Ovary (tissue), 10 donors: ENCODE measurements at places on chromosomes 3 and 15. TPM values are rescaled to one million over a fixed set of nuclear protein-coding genes. Genes with fewer than 3 reads are reported as not detected.

GRCh38 chr15:78761020-78761419 is 50.2 kb downstream of the ADAMTS7 start:
- no peak overlapping the region for H3K4me3 ChIP-seq
- H3K27me3 ChIP-seq = no peaks in the 10 kb centered on the region
- no peak overlapping the region for H3K27ac ChIP-seq
- H3K36me3 ChIP-seq = no peaks in the 10 kb centered on the region
- peaks cover 21% of the 10 kb centered on the region for H3K4me1 ChIP-seq

DNA sequence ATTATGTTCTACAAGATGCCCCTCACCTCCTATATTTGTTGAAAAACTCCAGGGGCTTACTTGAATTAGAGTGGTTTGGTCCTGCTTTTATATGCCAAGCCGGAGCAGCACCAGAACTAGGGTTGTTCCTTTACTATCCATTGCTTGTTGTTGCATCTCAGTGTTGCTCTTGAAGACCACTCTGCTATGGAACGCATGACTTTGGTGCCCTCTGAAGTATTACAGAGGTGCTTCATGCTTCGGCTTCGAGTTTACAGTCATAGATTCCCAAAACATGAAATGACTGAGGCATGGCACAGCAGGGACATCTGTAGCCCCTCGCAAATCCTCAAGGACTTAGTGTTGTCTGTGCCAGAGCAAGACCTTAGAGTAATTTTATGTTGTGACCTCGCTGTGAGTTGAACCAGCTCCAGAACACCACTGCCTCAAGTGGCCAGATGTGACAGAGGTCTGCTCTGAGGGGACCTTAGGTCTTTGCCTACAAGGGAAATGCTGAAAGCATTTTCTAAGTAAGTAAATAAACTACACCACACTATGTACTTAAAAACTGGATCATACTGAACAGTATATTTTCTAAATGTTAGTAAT is 67.2 kb upstream of the SIAH2 start:
- no peaks in the 10 kb centered on the region for H3K27me3 ChIP-seq
- DNase-seq = no peak
- H3K4me3 ChIP-seq = no peak overlapping the region

GRCh38 chr3:130963878-130964277 is 62.7 kb downstream of the ASTE1 start:
- H3K27me3 ChIP-seq = no peaks in the 10 kb centered on the region
- no peak overlapping the region for H3K27ac ChIP-seq
- no peak for DNase-seq
- H3K4me3 ChIP-seq = no peak overlapping the region
- H3K36me3 ChIP-seq = no peaks in the 10 kb centered on the region
- no peaks in the 10 kb centered on the region for H3K4me1 ChIP-seq

DNA sequence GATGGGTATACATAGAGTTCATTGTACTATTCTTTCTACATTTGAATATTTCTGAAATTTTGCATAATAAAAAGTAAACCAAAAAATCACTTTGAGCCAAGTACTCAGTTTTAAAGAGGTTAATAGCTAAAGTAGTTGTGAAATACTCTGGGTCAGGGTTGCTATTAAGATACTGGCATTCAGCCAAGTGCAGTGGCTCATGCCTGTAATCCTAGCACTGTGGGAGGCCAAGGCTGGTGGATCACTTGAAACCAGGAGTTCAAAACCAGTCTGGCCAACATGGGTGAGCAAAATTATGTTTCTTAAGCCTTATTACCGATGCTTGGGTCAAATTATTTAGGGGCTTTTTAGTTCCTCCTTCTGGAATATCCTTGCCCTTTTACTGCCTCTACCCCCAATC is 122.0 kb upstream of the MELTF start:
- DNase-seq = no peak
- H3K36me3 ChIP-seq = no peaks in the 10 kb centered on the region
- no peak overlapping the region for H3K4me3 ChIP-seq
- no peaks in the 10 kb centered on the region for H3K27me3 ChIP-seq
- H3K27ac ChIP-seq = no peak overlapping the region

DNA sequence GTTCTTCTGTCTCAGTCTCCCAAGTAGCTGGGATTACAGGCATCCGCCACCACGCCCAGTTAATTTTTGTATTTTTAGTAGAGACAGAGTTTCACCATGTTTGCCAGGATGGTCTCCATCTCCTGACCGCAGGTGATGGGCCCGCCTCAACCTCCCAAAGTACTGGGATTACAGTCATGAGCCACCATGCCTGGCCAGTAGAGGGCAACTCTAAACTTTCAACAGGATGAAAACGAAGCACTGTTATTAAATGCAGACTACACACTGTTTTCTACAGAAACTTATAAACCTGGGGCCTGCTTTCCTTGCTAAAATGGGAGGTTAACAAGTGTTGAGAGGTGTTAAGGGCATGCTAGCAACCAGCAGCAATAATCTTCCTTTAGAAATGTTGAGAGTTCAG is 7.6 kb downstream of the ARPC4 start:
- no peaks in the 10 kb centered on the region for H3K27me3 ChIP-seq
- no peak overlapping the region for H3K27ac ChIP-seq
- peaks cover 3% of the 10 kb centered on the region for H3K36me3 ChIP-seq

FAM162A gene
- total RNA-seq = 71.1 TPM

GNAT1 gene
- not detected for total RNA-seq

DNA sequence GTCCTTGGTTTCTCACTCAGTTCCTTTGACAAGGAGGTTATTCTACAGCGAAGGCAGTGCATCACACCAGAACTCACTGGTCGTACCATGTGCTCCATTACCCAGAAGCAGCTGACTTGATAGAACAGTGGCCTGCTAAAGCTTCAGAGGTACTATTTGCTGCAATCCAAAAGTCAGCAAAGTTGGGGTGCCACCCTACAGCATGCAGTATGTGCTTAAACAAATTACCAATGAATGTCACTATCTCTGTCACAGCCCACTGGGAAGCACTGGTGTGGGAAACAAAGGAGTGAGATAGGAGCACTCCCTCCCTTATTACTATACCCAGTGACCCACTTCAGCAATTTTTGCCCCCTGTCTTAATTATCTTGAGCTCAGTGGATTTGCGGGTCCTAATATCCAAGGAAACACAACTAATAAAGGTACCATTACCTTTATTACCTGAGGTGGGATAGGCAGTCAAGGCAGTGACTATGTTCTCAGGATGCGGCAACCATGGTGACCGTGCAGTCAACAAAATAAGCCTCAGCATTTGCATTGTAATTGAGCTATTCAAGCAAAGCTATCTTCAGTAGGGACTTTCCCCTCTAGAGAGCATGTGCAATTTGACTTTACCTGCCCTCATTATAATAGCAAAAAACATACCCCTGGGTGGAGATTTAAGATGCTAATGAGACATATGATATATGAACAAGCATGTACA is 199.4 kb downstream of the OCA2 start:
- H3K27me3 ChIP-seq = no peaks in the 10 kb centered on the region
- H3K36me3 ChIP-seq = no peaks in the 10 kb centered on the region
- no peak overlapping the region for H3K27ac ChIP-seq
- no peaks in the 10 kb centered on the region for H3K4me1 ChIP-seq
- DNase-seq = no peak

NPAP1 gene
- total RNA-seq = 0.45 TPM

MORC1 gene
- 0.52 TPM for total RNA-seq

DNA sequence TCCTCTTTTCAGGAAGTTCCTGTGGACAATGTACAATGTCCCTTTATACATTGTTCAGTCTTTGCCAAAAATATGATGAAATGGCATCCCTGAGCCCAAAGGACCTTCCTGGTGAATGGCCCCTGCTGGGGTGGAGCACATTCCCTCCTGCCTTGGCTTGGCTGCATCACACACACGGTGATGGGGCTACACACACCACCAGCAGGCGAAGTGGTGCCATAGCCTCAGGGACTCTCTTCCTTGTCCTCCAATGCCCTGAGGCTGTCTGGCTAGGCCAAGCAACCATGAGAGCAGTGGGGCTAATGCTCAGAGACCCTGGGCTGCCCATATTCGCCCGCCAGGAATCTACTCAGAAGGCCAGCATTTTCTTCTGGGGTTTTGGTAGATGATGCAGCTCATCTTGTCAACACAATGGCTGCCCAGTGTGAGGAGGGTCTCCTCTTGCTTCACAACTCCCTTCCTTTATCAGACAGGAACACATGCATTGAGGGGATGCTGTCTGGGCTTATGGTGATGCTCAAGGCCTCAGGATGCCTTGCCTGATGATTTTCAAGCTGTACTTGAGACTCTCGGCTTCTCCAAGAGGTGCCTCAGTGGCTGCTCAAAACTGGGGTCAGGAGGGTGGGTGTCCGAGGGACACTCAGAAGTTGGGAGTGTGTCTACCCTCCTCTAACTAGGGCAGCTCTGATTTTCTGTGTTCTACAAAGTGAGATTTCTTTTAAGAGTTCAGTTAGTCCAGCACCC is 40.9 kb upstream of the EPHB1 start:
- H3K4me3 ChIP-seq = no peak overlapping the region
- H3K27me3 ChIP-seq = no peaks in the 10 kb centered on the region

SLC2A2 gene
- 0.36 TPM for total RNA-seq

C3orf20 gene
- 0.10 TPM for total RNA-seq

GRCh38 chr3:155102329-155102728 is 22.2 kb downstream of the MME start:
- H3K4me3 ChIP-seq = no peak overlapping the region
- no peaks in the 10 kb centered on the region for H3K36me3 ChIP-seq
- no peaks in the 10 kb centered on the region for H3K4me1 ChIP-seq

GRCh38 chr3:54171509-54171908 is 49.2 kb downstream of the CACNA2D3 start:
- no peak overlapping the region for H3K27ac ChIP-seq
- no peak for DNase-seq
- no peaks in the 10 kb centered on the region for H3K27me3 ChIP-seq
- H3K4me3 ChIP-seq = no peak overlapping the region
- no peaks in the 10 kb centered on the region for H3K36me3 ChIP-seq

- DNase-seq = no peak
- H3K4me1 ChIP-seq = no peaks in the 10 kb centered on the region
- H3K4me3 ChIP-seq = no peak overlapping the region
- H3K36me3 ChIP-seq = no peaks in the 10 kb centered on the region
- no peaks in the 10 kb centered on the region for H3K27me3 ChIP-seq
Observed at GRCh38 chr3:66326340-66326739, 105.5 kb downstream of the SLC25A26 start.

GRCh38 chr3:64187065-64187959 is 38.0 kb downstream of the PRICKLE2 start:
- H3K36me3 ChIP-seq = no peaks in the 10 kb centered on the region
- no peaks in the 10 kb centered on the region for H3K27me3 ChIP-seq
- peaks cover 21% of the 10 kb centered on the region for H3K4me1 ChIP-seq
- no peak overlapping the region for H3K4me3 ChIP-seq
- peak overlapping the region; percentile 37 for H3K27ac ChIP-seq
- DNase-seq = peak; percentile 88

- DNase-seq = no peak
- no peaks in the 10 kb centered on the region for H3K27me3 ChIP-seq
- H3K4me1 ChIP-seq = peaks cover 1% of the 10 kb centered on the region
- H3K27ac ChIP-seq = no peak overlapping the region
- peak overlapping the region; percentile 6 for H3K4me3 ChIP-seq
- H3K36me3 ChIP-seq = no peaks in the 10 kb centered on the region
Observed at GRCh38 chr3:94004301-94004910, 24.0 kb downstream of the STX19 start.

GRCh38 chr15:85543741-85544155 is 163.3 kb downstream of the AKAP13 start:
- no peak overlapping the region for H3K27ac ChIP-seq
- no peaks in the 10 kb centered on the region for H3K27me3 ChIP-seq
- no peaks in the 10 kb centered on the region for H3K36me3 ChIP-seq
- H3K4me1 ChIP-seq = no peaks in the 10 kb centered on the region

ECE2 gene
- total RNA-seq = not detected

DNA sequence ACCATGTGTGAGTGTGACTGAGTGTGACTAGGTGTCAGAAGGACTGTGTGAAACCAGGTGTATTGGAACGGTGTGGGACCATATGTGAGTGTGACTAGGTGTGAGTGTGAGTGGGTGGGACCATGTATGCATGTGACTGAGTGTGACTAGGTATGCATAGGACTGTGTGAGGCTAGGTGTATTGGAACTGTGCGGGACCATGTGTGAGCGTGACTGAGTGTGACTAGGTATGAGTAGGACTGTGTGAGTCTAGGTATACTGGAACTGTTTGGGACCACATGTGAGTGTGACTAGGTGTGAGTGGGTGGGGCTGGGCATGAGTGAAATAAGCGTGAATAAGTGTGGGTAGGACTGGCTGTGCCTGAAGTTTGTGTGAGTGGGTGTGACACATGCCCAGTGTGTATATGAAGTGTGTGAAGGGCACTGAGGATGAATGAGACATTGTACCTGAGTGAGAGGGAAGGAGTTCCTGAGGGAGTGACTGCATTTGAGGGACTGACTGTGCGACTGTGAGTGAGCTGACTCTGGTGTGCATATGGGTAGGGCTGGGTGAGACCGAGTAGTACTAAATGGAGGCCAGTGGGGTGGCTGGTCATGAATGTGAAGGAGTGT is 247.0 kb upstream of the CCDC54 start:
- no peaks in the 10 kb centered on the region for H3K36me3 ChIP-seq
- no peak overlapping the region for H3K4me3 ChIP-seq
- H3K27ac ChIP-seq = peak overlapping the region; percentile 35
- H3K4me1 ChIP-seq = peaks cover 5% of the 10 kb centered on the region
- no peak for DNase-seq

HHLA2 gene
- total RNA-seq = not detected

DNA sequence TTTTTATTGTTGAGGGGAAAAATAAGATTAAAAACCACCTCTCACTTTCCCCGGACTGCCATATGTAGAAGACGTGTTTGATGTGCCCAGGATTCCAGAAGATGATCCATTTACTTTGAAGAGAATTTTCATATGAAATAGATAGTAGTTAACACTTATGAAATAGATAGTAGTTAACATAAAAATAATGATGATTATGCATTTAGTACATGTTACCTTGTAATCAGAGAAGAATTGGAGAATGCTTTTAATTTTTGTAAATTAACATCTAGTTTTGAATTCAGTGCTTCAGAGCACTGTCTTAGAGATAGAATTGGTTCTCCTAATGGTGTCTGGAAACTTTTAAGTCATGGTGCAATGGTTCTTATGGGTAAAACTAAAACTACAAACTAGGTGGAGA is 46.1 kb upstream of the CRTC3 start:
- no peak for DNase-seq
- no peaks in the 10 kb centered on the region for H3K4me1 ChIP-seq

GRCh38 chr3:9168241-9168741 is 81.2 kb downstream of the SRGAP3 start:
- no peak overlapping the region for H3K27ac ChIP-seq
- no peaks in the 10 kb centered on the region for H3K27me3 ChIP-seq
- DNase-seq = no peak

ABHD5 gene
- 14.1 TPM for total RNA-seq

- no peak overlapping the region for H3K27ac ChIP-seq
- no peaks in the 10 kb centered on the region for H3K27me3 ChIP-seq
- H3K4me3 ChIP-seq = no peak overlapping the region
- peaks cover 2% of the 10 kb centered on the region for H3K4me1 ChIP-seq
Observed at GRCh38 chr15:50024281-50024680, 94.8 kb downstream of the ATP8B4 start.

- no peak for DNase-seq
- H3K27me3 ChIP-seq = no peaks in the 10 kb centered on the region
- no peaks in the 10 kb centered on the region for H3K4me1 ChIP-seq
- H3K36me3 ChIP-seq = no peaks in the 10 kb centered on the region
- H3K27ac ChIP-seq = no peak overlapping the region
Observed at GRCh38 chr15:81291916-81292522, 31.9 kb downstream of the STARD5 start.
